ENCODE measurements at places on chromosomes 5 and 9.

DNA sequence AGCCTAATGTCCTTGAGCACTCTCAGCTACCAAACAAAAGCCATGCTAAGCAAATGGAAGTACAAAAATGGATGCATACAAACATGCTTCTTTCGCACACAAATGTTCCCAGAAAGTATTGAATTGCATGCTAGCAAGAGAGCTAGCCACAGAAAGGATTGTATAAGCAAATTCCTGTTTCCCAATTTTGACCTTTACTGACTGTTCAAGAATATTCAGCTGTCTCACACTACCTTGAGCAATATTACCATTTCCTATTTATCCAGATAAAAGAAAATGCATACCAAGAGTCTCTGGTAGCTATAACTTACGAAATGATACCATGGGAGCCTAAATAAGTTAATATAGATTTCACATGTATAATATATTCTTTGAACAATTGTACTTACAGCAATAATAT, 264.6 kb downstream of the TMEM167A start:
- DNase-seq, result no peak

GRCh38 chr9:137982200-137982599, 104.6 kb downstream of the CACNA1B start:
- no peak for DNase-seq

DNA sequence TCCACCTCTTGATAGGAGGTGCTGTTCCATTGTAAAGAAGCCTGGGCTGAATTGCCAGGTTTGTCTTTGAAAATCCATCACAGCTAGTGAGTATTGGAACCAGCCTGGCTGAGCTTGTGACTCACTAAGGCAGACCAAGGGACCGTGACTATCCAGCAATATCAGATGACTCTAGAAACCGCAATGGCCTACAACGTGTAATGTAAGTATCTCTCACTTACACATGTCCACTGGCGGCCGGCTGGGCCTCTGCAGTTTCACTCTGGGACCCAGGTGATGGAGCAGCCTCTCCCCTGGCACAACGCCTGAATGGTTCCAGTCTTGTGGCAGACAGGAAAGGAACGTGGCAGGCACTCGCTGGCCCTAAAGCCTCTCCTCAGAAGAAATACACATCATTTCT, 3.1 kb upstream of the HRH2 start:
- DNase-seq, result no peak

DNA sequence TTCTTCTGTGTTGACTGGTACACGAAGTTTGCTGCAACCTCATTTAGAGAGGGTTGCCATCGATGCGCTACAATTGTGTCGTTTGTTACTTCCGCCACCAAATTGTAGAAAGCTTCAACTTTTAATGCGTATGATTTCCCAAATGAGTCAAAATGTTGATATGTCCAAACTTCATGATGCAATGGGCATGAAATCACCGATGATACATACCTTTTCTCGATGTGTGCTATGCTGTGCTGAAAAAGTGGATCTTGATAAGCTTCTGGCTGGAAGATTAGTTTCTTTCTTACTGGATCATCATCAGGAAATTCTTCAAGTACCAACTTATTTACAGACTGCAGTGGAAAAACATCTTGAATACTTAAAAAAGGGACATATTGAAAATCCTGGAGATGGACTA, 65.7 kb downstream of the TMEM38B start:
- DNase-seq, result no peak

DNA sequence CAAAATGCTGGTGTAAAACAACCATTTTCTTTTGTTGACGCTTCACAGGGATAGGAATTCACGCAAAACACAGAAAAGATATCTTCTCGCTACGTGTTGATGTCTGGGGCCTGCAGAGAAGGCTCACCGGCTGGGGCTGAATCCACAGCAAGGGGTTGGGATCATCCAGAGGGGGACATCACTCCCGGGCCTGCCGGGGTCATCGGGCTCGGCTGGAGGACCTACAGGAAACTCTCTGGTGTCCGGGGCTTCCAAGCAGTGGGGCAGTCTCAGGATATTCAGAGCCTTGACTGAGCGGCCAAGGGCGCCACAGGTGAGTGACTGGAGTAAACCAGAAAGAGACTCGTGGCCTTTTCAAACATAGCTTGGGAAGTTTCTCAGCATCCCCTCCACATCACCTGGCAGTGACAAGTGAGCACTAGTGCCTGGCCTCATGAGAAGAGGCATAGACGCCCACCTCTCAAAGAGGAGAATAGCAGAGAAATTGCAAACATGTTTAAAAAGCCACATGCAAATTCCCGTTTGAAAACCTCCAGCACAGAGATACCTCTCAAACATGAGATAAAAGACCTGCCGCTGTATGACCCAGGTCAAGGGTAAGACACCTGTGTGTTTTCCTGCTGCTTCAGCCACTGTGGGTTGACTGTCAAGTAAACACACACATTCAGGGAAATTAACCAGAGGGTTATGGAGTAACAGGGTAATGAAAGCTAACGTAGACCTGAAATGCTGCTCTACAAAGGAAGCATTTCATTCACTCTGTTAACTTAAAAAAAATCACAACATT, 50.8 kb upstream of the SIMC1 start:
- no peak for DNase-seq

DNA sequence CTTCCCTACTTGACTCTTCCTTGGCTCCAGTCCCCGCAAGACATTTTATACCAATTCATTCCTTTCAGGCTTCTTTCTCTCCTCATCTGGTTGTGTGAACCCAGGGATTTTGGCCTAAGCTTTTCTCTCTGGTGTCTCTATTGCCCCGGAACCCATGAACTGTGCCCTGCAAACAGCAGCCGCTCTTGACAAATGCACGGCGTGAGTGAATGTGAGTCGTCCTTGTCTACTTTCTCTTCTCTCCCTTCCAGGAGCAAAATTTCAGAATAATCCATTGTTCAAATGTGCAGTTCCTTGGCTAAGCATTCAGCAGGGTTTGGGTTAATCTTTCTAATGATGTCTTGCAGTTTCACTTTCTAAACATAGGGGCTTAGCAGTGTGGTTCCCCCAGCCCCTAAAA, 250.4 kb upstream of the IRX4 start:
- no peak for DNase-seq

DNA sequence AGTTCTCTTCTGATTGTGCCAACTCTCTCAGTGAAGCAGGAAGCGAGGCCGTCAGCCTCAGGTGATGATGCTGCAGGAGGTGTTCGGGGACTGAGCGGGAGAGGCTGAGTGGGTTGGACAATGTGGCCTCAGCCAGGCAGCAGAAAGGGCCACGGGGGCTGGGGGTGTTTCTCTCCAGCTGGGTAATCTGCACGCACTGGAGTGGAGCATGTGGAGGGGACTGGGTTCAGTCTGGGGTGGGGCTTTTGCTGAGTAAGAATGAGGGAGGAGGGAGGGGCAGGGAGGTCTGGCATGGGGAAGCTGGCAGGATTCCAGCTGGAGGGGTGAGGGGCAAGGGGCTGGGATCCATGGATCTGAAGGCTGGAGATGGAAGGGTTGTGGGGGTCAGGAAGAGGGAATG, 60.8 kb upstream of the PHYKPL start:
- no peak for DNase-seq

DNA sequence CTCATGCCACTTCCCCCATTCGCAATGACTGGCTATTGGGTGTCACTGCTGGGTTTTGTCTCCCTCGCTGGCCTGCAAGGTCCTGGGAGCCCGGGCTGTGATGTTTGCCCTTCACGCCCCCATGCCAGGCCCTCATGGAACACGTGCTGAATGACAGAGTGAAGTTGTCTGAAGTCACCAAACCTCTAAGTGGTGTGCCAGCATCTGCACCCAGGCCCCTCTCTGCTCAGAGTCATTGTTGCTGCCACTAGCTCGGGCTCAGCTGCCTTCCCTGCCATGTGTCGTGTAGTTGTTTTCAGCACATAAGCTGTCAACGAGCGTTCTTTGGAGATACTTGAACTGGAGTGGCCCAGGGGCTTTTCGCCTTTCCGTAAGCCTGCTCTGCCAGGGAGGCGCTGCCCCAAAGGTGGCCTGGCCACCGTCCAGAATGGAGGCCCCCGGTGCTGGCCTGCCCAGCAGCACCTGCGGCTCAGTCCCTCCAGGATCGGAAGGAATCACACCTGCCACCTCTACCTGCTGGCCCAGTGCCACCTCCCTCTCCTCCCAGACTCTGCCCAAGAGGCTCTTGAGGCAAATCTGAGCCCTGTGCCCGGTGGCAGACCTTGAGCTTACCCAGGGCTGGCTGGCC, 250.1 kb downstream of the PBX3 start:
- no peak for DNase-seq

GRCh38 chr9:76658510-76659231, 105.6 kb upstream of the PCA3 start:
- DNase-seq, result no peak

DNA sequence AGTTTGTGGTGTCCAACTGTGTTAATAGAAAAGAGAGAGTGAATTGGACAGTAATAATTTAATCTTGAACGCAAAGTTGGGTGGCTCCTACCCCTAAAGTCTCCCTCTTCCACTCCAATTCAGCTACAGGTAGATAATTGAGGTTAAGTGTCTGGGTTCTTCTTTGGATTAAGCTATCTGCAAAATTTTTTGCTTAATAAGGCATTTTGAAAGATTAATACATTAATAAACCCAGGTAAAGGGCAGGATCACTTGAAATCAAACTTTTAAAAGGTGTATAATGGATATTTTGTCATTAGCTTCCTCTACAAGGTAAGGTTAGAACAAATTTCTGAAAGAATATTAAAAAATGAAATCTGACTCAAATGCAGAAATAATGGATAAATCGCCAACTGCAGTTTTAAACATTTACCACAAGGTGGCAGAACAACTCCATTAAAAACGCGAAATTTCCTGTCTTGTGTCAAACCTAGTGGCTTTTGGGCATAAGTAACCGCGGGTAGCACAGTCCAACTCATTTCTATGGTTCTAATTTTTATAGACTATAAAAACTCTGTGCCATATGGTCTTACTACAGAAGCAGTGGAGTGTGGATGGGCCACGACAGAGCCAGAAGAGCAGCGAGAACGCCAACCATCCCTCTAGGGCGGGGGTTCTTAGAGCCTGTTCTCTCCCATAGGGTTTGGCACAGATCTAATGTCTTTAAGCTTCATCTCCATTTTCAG, 276.5 kb downstream of the ARHGEF28 start:
- no peak for DNase-seq

DNA sequence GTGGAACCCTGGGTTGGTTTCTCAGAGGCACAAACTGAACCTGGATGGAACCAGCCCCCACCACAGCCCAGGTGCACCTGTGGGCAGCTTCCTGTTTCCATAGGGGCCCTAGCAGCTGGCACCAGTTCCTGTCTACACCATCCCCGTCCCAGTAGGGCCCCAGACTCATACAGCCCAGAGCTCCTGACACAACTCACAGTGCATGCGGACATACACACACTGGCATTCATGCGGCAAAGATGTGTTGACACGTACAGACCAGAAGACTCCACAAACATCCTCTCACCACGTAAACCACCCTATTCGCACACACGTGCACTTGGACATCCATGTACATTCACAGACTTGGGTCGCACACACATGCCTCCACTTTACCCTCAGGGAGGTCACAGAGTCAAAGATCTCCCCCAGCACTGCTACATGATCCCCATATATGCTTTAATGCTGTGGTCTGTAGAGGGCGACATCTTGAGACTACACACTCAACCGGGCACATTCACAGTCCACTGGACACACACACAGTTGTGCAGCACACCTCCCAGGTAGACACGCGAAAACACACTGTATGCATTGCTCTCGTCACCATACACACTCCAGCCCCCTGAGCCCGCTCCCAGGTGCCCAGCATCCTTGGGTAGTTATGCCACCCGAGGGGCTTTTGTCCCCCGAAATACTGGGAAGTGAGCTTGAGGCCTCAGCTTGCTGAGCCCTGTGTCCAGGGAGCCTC, 22.4 kb downstream of the CXXC5 start:
- no peak for DNase-seq

DNA sequence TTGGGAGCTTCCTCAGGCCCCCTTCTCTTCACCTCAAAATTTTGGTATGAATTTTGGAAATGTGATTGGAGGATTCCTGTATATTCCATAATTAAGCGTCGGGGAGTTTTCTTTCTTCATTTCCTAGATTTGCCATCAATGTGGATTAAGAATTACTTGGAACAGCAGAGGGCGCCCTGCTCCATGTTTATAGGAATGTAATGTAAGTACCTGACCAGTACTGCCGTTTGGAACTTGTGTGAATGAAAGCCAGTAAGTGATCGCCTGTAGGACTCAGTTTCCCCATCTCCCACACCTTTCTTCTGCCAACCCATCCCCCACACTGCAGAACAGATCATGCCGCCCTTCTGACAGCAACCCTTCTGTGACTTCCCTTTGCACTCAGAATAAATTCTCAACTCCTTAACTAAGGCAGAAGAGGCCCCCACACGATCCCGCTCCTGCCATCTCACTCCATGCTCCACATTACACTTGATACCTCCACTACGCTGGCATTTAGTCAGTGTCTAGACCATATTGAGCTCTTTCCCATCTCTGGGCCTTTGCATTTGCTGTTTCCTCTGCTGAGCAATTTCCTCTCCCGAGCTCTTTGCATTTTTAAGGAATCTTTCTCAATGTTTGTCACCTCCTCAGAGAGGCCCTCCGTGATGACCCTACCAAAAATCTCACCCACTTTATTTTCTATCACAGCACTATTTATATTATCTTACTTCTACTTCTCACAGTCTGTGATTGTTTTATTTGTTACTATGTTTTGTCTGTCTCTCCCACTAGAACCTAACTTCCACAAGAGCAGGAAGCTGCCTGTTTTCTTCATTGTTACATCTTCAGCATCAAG, 79.5 kb upstream of the HTR4 start:
- DNase-seq, result peak; percentile 53

DNA sequence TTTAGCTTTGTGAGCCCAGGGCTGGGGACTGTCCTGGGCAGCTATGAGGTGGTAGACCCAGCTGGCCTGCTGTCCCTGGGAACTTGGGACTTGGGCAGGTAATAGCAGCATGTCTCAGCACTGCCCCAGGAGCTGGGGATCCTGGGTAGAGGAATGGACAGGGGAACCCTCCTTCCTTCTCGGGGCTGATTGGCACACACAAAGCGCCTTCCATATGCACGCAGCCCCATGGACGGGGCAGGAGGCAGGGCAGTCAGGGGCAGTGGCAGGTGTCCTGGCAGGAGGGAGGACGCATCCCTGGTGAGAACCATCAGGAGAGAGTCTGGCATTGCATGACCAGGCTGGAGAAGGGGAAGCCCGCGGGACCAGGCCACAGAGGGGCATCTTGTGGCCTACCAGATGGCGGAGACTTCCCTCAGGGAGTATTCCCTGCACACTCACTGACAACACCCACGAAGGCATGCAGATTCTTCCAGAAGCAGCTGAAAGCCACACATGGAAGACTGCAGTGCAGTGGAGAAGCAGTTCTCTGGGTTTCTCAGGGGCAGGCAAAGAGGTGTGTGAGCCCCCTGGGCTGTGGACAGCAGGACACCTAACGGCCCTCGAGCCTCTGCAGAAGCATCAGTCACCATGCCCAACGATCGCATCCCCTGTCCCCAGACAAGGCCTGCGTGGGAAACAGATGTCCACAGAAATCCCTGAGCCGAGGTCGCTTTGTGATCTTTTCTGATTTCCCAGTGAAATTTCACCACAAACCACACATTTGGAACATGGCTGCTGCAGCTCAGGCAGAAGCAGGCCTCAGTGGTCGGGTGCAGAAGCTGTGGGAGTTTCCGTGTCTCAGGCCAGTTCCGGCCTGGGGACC, 7.0 kb upstream of the NKD2 start:
- no peak for DNase-seq

- no peak for DNase-seq
Observed at GRCh38 chr5:133778636-133779035, 166.3 kb upstream of the FSTL4 start.

All from T1000 (cell line).